ENCODE measurements at places on chromosomes 1 and 21.

DNA sequence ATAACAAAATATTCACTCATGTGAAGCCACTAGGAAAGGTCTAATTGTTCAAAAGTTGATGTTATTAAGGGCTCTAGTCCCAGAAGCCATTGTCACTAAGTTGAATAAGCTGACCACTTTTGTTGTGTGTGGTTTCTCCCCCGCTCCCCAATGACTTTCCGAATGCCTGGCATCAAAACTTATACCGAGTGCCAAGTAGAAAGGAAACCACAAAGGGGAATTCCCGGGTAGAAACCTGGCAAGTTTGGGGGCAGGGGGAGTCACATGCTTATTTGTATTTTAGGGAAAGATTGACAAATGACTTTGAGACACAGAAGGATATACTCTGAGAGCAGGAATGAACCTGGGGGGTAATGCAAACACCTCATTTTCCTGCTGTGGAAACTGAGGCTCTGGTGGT, 154.1 kb downstream of the TGFBR3 start:
- DNase-seq, result no peak

DNA sequence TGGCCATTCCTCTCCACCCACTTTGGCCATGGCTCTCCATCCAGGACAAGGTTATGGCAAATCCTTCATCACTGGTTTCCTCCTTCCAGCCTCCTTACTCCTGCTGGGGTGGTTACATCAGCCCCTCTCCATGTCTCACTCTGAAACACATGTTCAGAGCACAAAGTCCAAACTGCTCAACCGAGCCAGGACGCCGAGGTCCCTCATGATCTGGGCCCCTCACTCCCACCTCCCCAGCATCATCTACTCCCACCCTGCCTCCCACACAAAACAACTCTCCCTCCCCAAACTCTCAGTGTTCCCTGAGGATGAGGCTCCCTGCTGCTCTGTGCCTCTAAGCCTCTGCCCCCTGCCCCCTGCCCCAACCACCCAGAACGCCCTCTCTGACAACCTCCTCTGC, 33.3 kb upstream of the ZBTB40 start:
- DNase-seq, result no peak

DNA sequence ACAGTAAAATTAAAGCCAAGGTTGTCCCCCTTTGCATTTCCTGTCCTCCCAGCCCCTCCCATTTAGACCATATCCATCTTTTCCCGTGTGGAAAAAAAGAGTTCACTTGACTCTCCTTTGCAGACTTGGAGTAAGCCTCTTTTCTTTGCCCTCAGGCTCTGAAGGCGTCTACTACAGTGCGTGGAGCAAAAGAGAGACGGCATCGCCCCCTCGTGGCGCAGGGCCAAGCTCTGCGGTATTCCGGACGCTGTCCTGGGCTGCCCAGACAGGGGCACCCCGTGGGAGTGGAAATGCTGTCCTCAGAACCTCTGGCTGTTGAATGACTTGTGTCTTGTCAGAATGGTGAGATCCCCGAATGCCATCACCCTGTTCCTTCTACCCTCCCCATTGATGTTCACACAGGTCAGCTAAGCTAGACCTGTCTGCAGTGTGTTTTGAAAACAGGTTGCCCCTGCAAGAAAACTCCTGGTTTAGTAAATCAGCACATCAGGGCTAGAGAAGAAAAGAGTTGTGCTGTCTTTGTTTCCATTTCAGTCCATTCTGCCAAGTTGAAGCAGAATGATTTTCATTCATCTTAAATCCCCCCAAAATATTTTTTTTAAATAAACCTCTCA, 12.3 kb upstream of the GJA8 start:
- DNase-seq, result peak; percentile 6

GRCh38 chr21:38768471-38769063, 37.2 kb upstream of the ETS2 start:
- no peak for DNase-seq

DNA sequence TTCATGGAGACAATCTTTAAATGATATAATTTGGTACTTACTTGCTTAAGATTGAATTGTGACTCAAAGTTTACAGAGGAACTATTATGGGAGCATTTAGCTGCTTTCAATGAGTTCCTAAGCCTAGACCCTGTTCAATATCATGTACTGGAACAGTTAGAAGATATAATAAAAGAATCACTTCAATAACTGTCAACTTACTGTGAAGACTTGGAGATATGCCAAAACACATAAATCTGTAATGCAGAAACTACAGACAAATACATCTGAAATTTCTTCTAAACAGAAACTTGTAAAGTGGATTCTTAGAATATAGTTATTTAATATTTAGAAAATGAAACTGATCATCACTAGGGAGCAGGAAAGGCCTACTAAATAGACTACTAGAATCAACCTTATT, 259.3 kb downstream of the HLX start:
- no peak for DNase-seq

GRCh38 chr21:36385233-36386030, at the start of gene CHAF1B:
CHAF1B (plus strand) TSS chr21:36385392; CDS start chr21:36386137, 745 bp downstream.
- DNase-seq, result no peak

DNA sequence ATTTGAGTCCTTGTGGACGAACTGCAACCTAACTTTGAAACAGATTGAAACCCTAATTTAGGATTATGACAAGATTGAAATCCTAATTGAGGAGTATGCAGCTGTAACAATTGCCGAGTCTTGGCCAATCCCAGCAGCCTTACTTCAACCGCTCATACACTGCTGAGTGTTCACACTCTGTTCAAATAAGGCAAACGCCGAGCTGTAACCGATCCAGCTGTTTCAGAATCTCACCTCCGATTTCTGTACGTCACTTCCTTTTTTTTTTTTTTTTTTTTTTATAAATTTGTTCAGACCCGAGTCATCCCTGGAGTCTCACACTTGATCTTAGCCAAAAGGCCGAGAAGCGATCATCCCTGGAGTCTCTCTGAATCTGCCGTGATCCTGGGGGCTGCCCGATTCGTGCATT, 22.3 kb upstream of the ATP5PO start:
- DNase-seq, result no peak

DNA sequence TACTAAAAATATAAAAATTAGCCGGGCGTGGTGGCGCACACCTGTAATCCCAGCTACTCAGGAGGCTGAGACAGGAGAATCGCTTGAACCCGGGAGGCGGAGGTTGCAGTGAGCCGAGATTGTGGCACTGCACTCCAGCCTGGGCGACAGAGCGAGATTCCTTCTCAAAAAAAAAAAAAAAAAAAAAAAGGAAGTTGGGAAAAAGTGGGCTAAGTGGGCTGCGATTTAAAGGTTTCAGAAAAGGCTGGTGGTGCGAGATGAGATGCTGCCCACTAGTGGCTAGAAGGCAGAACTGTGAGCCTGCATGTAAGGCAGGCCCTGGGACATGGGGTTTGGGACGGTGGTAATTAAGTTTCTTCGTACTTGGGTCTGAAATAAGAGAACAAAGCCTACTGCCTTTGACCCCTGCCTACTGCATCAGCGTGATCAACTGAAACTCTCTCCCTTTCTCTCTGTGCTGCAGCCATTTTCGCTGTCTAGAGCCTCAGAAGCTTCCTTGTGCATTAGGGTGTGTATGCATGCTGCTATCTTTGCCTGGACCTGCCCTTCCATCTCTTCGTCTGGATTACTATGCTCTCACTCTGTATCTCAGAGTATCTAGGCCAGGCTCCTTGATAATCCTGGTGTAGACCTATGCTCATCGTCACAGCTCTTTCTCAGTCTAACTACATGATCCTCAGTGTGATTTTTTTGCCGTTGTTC, 12.4 kb downstream of the FMOD start:
- DNase-seq, result peak; percentile 80

DNA sequence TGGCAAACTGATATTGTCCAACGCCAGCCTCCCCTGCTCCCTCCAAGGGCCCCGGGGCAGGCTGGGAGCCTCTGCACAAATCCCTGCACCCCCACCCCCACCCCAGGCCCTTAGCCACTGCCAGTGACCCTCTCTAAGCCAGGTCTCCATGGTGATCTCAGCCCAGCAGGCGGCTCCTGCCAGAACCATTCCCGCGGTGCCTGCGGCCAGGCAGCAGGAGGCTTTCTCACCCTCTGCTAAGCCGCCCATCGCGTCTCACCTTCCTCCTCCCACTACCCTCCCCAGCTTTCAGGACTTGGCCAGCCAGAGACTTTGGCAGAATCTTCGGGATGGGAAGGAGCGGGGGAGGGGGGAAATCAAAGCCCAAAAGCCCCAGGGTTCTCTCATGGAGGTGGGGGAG, 46.8 kb upstream of the WASF2 start:
- DNase-seq, result peak; percentile 28
